ENCODE measurements at places on chromosomes 4 and X.

DNA sequence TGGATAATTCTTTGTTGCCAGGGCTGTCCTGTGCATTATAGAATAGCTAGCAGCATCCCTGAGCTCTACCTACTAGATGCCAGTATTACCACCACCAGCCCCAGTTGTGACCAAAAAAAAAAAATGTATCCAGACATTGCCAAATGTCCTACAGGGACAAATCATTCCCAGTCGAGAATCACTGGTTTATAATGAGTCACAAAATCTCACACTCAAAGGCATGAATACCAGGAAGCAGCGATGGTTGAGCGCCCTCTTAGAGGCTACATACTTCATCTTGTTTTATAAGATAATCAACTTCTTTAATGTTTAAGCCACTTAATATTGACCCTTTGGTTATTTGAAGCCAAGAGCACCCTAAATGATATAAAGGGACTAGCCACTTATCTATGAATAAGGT is 297.3 kb downstream of the DHX15 start:
- DNase-seq = no peak

DNA sequence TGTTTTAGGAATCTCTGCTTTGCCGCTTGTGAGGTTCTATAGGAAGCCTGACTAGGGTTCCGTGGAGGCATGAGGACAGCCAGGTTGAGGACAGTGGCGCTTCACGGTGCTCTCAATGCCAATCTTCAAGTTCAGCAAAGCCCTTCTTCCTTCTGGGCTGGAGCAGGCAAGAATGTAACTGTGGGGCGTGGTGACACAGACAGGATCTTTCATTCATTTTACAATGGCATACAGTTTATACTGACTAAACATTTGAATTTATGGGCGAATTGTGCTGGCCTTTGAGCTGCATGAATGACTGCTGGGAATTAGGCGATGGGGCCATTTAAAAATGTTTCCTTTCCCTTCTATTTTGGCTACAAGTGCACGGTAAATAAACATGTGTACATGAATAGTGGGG is 2.9 kb upstream of the NHS start:
- DNase-seq = no peak

- no peak for DNase-seq
Observed at GRCh38 chr4:131337936-131338335, 1811.2 kb upstream of the PCDH10 start.

GRCh38 chr4:42225286-42225685 is 72.8 kb upstream of the BEND4 start:
- no peak for DNase-seq

- no peak for DNase-seq
Observed at GRCh38 chr4:54675721-54676461, 18.1 kb downstream of the KIT start.

- DNase-seq = no peak
Observed at GRCh38 chrX:39689376-39690104, 408.2 kb downstream of the BCOR start.

DNA sequence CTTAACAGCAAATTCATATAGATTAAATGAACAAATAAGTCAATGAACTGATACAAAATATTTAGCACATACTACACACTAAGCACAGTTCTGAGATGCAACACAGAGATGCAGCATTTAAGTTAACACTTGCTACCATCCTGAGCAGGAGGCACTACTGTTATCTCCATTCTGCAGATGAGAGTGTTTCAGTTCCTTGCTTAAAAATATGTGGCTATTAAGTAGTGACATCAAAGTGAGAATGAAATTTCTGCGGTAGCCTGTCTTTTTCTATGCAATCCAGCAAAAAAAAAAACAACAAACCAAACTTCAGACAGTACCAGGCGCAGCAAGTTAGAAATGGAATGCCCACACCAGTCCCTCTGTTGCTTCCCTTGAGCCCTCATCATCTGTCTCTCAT is 90.8 kb downstream of the SHISA3 start:
- no peak for DNase-seq
